ENCODE measurements at places on chromosomes 6 and 20.

- DNase-seq, result no peak
Measured at GRCh38 chr20:37728635-37728983, 34.8 kb downstream of the CTNNBL1 start.

GRCh38 chr6:52512199-52512598 is 64.7 kb downstream of the TRAM2 start:
- no peak for DNase-seq

- no peak for DNase-seq
Measured at GRCh38 chr6:89353118-89353556, 615 bp upstream of the UBE2J1 start.

- DNase-seq, result no peak
Measured at GRCh38 chr6:132598473-132598872, 8.9 kb upstream of the TAAR5 start.

GRCh38 chr6:170292407-170293158 is 1.7 kb upstream of the DLL1 start:
- no peak for DNase-seq

DNA sequence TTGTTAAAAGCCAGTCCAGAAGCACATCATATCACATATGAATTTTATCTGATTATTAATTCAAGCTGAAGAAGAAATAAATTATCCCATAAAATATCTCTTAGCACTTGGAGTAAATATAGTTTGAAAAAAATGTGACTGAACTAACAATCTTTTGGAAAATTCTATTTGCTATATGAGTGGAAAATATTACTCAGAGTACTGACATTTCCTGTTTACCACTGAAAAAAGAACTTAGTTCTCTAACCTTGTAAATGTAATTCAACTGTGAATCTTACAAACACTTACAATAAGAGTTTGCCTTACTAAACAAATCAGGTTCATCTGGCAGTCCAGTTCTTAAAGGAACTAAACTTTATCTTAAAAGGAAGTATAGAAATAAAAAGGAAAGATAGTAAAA is 44.2 kb downstream of the MOXD1 start:
- DNase-seq, result no peak

DNA sequence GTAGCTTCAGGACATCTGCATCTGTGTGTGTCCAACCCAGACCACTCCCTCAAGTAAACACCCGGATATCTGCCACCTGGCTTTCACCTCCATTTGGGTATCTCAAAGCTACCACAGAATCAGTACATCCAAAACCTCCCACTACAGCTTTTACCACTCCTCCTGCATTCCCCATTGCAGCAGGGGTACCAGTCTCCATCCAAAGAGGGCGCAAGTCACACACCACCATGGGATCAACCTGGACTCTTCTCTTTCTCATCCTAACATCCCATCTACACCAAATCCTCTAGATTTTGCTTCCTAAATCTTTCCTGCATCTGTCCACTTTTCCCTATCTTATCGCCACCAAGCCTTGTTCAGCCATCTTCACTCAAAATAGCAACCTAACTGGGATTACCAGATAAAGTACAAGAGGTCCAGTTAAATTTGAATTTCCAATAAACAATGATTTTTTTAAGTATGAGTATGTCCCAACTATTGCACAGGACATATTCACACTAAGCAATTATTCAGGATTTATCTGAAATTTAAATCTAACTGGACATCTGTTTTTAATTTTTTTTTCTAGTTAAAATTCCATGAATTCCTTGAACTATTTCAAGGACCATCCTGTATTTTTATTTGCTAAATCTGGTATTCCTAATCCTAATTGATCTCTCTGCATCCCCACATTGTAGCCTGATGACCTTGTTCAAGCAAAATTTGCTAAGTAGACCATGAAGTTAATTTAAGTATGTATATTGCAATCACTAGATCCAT is 164.3 kb upstream of the MLN start:
- DNase-seq, result no peak

GRCh38 chr6:113762641-113763040 is 94.5 kb upstream of the MARCKS start:
- DNase-seq, result no peak

DNA sequence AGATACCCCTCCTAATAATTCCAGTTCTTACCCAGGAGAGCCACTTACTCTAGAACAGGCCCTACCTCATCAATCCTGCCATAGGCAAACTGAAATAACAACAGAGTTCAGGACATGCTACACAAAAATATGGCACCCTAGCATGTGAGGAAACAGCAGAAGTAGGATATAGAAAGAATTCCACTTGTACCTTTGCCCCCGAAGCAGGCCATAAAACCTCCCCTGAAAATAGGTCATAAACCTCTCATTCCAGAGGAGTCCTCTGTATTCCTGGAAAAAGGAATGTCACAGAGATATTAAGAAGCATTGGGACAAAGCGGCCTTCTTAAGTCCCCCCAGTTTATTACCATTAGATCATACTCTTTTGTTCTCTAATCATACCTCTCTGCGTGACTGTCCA is 504.3 kb upstream of the MARCKS start:
- no peak for DNase-seq

DNA sequence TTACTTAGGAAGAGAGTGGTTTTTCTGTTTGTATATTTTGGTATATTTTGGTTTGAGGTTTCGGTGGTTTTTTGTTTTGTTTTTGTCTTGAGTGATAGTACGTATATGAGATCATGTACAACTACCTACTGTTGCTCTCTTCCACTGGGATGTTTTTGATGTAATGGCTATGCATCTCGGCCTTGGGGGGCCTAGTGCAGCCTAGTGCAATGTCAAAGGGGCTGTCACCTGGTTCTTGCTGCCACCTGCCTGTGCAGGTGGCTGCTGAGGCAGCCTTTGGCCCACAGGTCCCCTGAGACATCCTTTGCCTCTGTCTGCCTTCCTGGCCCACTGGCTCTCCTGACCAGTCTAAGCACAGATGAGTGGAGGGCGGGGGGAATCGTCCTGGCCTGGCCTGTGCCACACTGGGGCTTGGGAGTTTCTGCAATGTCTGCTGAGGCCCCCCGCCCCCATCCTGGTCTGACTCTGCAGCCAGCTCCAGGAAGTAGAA is 546.6 kb downstream of the CD83 start:
- no peak for DNase-seq

DNA sequence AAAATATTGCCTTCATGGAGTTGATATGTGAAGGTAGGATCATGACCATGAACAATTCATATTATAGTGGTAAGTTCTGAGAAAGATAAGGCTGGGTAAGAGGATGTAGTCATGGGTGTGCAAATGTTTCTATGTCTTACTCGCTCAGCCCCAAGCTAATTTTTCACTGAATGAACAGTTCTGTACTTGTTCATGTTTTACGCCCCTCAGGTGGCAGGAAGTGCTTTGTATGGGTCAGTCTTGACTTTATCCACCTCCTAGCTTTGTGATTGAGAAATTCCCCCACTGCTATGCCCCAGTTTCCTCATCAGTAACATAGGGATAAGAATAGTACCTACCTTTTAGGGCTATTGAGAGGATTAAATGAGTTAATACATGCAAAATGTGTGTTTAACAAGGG is 148.2 kb upstream of the KCNG1 start:
- no peak for DNase-seq
